Eye (tissue), 1 donor: ENCODE measurements at places on chromosomes 16 and 17.

DNA sequence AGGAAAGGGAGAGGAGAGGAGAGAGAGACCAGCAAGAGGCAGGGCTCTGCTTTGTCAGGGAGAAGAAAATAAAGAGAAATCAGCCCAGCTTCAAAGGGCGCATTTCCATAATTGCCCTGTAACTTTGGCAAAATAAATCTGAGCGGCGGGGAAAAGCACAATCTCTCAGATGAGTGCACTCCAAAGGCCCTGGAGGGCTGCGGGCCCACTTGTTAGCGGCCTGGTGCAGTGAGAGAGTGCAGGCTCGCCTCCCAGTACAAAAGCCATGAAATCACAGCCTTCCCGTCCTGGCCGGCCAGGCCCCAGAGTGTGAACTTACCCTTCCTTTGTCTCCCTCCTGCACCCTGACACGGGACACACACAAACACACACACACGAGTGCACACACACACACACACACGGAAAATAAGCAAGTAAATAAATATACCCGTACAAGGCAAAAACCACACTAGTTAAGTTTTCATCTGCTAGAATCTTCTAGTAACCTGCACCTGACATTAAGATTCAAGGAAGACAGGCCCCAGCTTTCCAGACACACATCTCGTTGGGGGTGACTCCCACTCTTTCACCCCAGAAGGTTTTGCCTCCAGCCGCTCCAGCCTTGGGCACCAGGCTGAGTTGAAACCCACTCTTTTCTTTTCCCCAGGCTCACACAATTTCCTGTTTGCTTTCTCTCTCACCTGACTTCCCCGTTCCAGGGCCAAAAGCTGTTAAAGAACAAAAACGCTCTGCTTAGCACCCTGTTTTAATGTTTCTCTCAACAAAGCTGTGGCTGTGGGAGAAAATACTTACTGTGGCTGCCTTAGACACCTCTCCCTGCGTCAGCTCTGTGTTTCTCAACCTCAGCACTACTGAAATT is 8.5 kb downstream of the IRX3 start:
- DNase-seq: peak; percentile 91

- no peak for DNase-seq
These were observed 9.3 kb upstream of the METRNL start for GRCh38 chr17:83069931-83070742.

DNA sequence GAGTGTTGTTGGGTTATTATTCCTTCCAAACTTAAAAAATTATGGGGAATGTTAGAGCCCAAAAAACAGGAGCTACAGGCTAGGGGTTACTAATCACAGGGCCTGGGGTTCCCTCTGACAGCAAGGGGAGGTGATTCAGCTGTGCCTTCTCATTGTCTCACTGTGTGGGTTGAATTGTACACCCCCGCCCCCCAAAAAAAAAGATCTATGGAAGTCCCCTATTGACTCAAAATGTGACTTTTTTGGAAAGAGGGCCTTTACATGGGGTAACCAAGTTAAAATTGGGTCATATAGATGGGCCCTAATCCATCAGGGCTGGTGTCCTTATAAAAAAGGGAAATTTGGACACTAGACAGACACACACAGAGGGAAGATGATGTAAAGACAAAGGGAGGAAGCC is 190.2 kb downstream of the SOX9 start:
- DNase-seq: no peak

GRCh38 chr16:49362230-49362629 is 11.4 kb upstream of the C16orf78 start:
- DNase-seq: peak; percentile 51

DNA sequence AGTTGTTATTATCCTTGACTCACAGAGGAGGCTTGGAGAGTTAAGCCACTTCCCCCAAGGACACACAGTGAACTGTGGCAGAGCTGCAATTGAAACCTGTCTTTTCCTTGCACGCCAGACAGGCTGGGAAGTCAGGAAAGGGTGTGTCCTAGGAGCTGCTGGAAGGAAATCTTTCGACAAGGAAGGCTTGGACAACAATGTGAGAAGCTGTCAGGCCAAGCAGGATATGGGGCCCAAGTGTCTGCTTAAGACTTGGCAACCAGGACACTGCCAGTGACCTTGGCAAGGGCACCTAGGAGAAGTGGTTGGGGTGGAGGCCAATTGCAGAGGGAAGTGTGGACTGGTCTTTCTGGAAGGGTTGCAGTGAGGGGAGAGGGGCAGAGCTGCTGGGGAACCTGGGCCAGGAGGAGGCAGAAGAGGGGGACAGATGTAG is 2.1 kb upstream of the CAMKK1 start:
- no peak for DNase-seq

GRCh38 chr17:30942308-30943079 is 20.7 kb downstream of the ADAP2 start:
- peak; percentile 11 for DNase-seq

DNA sequence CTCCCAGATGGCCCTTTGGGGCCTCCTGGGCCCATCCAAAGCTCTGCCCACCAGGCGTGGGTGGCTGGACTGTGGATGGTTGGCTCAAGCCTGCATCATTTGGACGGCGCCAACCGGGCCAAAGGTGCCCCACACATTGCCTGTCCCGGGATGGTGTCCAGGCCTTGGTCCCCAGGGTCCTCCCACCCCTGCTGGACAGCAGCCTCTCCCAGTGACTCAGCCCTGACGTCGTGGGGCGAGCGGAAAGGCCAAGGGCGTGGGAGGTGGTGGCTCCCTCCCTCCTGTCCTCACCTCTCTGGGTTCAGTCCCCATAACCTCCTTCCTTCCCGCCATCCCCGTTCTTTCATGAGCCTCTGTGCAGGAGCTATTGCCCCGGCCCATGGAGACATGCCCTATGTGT is 42.1 kb upstream of the DLX4 start:
- DNase-seq: no peak

GRCh38 chr16:84183911-84184591 is 2.8 kb downstream of the TAF1C start:
- DNase-seq: no peak

DNA sequence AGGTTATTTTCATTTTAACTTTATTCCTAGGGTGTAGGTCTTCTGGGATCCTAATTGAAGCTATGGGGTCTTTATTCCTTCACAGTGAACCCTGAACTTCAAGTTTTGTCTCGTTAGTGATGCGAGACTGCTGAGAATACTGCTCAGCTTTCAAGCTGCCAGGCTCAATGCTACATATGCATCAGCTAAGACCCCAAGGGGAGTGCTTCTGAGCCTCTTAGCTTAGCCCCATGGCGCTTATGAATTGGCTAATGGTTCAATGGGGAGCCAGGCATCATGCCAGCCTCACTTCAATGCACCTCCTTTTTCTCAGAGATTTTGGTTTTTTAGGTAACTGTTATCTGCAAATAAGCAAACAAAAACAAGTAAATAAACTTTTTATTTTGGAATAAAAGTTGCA is 94.1 kb upstream of the SIAH1 start:
- no peak for DNase-seq

GRCh38 chr17:1773696-1774181 is 11.9 kb downstream of the SERPINF1 start:
- no peak for DNase-seq

DNA sequence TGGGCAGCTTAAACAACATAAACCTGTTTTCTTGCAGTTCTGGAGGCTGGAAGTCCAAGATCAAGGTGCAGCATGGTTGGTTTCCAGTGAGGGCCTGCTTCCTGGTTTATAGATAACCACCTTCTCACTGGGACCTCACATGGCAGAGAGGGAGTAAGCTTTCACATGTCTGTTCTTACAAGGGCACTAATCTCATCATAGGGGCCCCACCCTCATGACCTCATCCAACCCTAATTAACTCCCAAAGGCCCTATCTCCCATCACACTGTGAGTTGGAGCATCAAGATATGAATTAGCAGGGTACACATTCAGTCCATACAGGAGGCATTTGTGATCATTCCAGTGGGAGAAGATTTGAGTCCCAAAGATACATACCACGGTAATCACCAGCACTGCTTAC is 50.5 kb upstream of the GRIN2A start:
- DNase-seq: no peak

DNA sequence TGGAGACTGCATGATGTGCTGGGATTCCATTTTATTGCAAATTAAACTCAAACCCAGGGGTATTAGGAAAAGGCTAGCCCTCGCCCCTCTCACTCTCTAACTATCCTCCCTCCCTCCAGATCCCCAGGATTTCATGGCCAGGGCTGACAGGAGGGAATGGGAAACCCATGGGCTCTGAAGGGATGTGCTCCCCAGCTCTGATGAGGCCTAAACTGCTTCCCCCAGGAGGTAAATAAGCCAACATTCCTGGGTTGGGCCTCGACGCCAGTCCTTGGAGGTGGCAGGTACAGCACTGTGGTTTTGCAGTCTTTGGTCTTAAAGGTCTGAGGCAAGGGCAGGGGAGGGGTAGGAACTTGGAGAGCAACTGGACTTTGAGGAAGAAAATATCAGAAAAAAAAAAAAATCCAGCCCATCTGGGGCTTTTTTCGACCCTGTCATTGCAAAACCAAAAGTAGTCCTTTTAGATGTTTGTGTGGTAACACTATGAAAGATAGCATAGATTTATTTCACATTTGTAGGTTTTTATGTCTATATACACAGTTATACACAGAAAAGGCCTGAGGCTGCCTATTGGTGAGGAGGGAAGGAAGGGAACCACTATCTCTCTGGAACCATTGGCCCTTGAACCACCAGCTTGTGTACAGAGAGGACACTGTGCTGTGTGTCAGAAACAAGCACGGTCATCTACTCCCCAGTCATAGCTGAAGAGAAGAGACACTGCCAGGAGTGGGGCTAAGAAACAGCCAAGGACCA is 12.0 kb downstream of the C17orf113 start:
- DNase-seq: no peak

- peak; percentile 89 for DNase-seq
These were observed 1425.1 kb upstream of the CDH8 start for GRCh38 chr16:63461248-63461841.

- no peak for DNase-seq
These were observed 133.4 kb downstream of the SPACA3 start for GRCh38 chr17:33124871-33125551.

DNA sequence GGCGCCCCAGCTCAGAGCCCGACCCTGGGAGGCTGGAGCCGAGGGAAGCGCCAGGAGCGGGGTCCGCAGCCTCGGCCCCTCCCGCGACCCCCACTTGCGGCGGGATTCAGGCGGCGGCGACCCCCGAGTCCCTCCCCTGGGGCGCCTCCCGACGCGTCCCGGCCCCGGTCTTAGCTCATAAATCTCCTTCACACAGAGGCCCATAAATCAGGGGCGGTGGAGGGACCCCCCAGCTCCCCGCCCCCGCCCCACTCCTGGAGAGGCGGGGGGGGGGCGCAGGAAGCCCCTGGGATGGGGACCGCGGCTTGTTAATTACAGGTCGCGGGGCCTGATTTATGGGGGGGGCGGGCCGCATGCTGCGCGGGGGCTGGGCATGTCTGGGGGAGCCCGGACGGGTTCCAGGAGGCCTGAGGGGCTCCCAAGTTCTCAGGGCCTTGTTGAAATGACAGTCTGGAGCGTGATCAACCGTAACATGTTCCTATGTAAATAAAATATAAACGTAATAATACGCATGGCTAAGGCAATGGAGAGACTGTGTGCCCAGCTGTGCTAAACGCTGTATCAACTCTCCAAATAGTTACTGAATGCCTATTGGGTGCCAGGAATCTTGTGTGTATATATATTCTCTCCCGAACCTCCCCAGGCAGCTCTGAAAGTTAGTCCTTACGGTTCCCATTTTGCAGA is 10.0 kb upstream of the BHLHA9 start:
- no peak for DNase-seq

DNA sequence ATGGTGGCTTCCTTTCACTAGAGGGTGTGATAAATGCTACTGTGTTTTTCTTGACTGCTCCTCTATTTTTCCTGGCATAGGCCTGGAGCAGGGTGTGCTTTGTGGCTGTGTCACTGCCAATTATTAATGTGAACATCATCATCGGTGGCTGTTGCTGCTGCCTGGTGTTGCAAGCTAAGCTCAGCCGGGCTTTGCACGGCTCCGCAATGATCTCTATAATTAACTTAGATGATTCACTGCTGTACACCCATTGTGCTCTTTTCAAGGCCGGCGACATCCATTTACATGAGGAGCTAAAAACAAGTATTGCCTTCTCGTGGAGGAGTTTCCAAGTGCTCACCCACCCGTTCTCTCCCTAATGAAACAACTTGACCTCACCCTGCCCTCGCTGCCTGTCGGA is 160.1 kb upstream of the IRX3 start:
- DNase-seq: peak; percentile 92

DNA sequence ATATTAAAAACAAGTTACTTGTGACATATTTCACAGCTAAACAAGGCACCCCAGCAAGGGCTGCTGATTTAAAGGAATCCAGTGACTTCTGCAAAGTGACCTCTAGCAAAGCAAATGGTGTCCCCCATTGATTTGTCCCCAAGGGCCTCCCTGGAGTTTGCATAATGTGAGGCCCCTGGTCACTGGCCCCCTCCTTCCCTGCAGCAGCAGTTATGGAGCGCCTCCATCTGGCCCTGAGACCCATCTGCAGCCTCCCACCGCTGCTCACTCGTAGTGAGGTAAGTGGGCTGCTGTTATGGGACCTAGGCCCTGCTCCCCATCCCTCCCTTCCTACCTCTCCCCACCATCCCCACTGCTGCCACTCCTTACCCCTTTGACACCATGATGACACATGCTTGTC is 19.6 kb upstream of the EEF2K start:
- DNase-seq: no peak

DNA sequence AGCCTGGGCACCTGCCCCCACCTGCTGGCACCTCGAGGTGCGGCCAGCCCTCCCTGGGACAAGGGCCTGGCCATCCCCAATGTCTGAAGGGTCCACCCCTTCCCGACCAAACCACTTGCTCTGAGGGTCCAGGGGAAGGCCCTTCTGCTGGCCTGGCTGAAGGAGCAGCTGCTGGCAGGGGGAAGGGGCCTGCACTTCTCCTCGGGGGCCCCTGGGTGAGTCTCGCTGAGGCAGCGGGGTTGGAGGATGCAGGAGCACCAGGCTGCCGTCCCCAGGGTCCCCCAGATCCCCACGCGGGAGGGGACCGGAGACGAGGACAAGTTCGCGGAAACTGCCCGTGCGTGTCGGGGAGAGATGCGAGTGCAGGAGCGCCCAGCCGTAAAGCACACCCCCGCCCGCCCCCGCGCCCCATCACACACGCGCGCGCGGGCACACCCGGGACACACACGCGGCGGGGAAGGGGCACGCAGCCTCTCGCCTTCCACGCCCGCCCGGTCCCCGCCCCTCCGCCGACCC is 725 bp upstream of the CACNA1H start:
- peak; percentile 82 for DNase-seq

GRCh38 chr17:48451489-48451888 is 21.5 kb upstream of the SKAP1 start:
- no peak for DNase-seq

DNA sequence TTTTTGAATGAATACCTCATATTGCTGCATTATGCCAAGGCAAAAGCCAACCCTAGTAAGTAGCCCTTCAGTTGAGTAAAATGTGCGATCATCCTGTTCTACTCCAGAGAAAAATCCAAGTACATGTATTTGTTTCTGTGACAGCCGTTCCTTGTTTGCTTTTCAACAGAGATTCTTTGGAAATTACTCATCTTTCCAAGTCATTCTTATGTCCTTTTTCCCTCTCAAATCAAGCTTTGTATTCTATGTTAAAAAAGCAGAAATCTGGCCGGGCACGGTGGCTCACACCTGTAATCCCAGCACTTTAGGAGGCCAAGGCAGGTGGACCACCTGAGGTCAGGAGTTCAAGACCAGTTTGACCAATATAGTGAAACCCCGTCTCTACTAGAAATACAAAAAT is 112.9 kb upstream of the HAS3 start:
- no peak for DNase-seq
